Activated naive CD4-positive, alpha-beta T cell treated with anti-CD3 and anti-CD28 coated beads for 36 hours (primary cell): ENCODE measurements at places on chromosomes 1 and 21. TPM values are rescaled to one million over a fixed set of nuclear protein-coding genes. Genes with fewer than 3 reads are reported as not detected.

DNA sequence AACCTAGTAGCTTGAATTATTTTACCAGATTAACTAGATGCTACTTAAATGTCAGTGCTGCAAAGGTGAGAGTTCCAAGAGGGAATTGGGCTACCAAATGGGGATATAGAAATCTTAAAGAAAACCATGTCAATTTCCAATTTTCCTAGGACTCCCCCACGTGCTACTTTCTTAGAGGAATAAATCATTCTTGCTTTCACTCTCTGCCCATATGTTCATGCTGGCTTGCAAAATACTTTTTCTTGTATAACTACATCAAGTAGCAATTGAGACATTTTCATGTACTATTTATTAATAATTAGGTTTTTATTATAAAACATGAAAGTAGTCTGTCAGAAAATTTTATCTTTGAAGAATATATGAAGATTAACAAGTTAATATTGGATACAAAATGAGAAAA lies 11.8 kb downstream of the KCNK2 start:
- no peak for DNase-seq

- DNase-seq: no peak
These were observed 322.8 kb downstream of the TGFB2 start for GRCh38 chr1:218667781-218668516.

Gene HES3
- not detected for total RNA-seq

- DNase-seq: no peak
These were observed 6.0 kb upstream of the CAPN2 start for GRCh38 chr1:223706077-223706973.

DNA sequence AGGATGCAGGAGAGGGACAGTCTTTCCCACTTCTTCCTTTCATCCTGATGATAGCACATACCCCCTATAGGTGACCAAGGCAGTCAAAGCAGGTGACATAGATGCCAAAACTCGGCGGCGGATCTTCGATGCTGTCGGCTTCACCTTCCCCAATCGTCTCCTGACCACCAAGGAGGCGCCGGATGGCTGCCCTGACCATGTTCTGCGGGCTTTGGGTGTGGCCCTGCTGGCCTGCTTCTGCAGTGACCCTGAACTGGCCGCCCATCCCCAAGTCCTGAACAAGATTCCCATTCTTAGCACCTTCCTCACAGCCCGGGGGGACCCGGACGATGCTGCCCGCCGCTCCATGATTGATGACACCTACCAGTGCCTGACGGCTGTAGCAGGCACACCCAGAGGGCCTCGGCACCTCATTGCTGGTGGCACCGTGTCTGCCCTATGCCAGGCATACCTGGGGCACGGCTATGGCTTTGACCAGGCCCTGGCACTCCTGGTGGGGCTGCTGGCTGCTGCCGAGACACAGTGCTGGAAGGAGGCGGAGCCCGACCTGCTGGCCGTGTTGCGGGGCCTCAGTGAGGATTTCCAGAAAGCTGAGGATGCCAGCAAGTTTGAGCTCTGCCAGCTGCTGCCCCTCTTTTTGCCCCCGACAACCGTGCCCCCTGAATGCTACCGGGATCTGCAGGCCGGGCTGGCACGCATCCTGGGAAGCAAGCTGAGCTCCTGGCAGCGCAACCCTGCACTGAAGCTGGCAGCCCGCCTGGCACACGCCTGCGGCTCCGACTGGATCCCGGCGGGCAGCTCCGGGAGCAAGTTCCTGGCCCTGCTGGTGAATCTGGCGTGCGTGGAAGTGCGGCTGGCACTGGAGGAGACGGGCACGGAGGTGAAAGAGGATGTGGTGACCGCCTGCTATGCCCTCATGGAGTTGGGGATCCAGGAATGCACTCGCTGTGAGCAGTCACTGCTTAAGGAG lies 2.9 kb downstream of the NCDN start:
- no peak for DNase-seq

- DNase-seq: no peak
These were observed 21.4 kb downstream of the NADK start for GRCh38 chr1:1756661-1757421.

DNA sequence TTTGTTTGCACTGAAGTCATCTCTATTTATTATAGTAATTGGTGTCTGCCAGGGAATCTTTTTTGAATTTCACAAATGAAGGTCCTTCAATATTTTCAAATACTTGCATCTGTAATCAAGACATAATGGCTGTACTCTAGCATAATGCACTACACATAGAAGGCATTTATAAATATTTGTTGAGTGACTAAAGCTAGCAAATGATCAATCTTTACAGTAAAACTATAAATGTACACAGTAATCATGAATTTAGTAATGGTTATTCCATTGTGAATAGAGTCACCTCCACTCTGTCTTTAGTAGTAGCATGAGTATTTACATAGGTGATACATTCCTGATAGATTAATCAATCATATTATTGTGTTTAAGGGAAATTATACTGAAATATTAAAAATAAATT lies 119.6 kb downstream of the USH2A start:
- DNase-seq: no peak

DNA sequence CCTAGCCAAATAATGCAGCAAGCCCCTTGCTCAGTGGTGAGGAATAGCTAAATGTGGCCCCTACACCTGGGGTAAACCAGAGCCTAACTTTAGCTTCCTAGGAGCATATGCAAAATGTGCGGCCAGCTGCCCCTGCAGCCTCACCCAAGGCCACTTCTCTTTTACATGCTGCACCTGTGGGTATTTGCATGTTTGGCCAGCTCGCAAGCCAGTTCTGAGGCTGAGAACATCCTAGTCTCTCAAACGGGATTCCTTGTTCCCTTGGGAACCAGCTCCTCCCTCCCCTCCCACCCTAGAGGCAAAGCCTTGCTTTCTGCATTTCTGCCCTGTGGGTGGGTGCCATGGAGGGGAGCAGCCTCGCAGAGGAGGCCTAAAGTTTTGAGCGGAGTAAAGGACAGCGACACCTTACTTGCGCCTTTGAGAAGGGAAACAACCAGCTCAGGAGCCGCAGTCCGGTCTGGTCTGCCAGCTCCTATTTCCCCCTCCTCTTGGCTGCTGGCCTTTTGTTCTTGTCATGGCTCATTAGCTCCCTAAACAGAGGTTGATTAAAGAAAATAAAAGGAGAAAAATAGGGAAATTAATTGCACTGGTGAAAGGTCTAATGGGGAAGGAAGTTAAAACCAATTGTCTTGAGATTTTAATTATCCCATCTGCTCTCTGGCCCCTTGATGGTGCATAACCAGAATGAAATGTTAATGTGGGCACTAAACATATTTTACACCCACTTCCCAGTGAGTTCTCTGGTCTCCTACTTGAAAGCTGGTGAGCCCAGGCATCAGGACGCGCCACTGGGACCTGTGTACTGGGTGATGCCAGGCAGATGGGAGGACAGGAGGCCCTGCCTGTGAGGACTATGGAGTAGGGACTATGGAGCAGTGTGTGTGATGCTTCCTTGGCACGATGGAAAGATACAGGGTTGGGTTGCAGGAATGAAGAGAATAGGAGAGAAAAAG lies 68.7 kb downstream of the TEX35 start:
- DNase-seq: no peak

Gene PCBP3
- 10.2 TPM for total RNA-seq

GRCh38 chr1:237705462-237705861 lies 185.3 kb downstream of the ZP4 start:
- DNase-seq: no peak

Gene LDLRAD1
- not detected for total RNA-seq

- DNase-seq: no peak
These were observed 17.5 kb downstream of the ASAP3 start for GRCh38 chr1:23466423-23466989.

DNA sequence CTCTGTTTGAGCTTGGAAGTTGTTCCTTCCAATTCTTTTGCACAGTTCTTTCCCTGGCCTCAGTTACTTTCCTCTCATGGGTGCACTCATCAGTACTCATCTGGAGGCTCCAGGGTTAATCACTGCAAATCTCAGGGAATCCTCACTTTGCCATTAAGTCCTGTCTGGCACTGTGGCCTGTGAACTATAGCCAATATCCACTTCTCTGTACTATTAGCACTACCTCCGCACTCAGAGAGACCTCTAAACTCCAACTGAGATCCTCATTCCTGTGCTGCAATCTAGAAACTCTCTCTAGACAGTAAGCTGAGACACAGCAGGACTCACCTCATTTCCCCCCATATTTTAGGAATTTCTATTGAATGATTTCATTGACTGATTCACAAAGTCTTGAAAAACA lies 311.3 kb downstream of the NCAM2 start:
- DNase-seq: no peak

DNA sequence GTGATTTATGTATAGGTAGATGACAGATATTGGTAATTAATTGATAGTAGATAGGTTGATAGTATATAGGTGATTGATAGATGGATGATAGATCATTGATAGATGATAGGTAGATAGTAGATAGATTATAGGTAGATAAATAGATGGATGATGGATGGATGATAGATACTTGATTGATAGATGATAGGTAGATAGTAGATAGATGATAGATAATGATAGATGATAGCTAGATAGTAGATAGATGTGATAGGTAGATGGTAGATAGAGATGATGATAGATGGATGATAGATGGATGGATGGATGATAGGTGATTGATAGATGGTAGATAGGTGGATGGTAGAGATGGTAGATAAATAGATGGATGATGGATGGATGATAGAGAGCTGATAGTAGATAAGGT lies 62.0 kb upstream of the SAMD11 start:
- DNase-seq: no peak

DNA sequence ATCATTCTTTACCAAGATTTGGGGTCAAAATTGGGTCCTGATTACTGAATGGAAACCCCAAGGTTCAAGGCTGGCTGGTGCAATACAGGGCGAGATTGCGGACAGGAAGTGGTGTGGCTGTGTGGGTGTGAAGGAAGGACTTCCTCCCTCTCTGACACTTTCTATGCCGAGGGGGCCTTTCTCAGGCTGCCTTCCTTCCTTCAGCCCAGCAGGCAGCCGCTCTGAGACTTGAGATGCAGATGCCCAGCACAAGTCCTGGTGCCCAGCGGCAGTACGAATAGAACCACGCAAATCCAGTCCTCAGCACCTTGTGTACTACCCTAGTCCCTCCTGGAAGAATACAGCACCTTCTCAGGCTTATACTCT lies 16.3 kb downstream of the BATF3 start:
- DNase-seq: peak; percentile 77

Gene NUF2
- total RNA-seq: 69.0 TPM

GRCh38 chr1:240768979-240769378 lies 157.0 kb upstream of the GREM2 start:
- DNase-seq: no peak

- DNase-seq: no peak
These were observed 67.0 kb downstream of the PRKAA2 start for GRCh38 chr1:56712150-56712549.

Gene SPRR1A
- not detected for total RNA-seq

DNA sequence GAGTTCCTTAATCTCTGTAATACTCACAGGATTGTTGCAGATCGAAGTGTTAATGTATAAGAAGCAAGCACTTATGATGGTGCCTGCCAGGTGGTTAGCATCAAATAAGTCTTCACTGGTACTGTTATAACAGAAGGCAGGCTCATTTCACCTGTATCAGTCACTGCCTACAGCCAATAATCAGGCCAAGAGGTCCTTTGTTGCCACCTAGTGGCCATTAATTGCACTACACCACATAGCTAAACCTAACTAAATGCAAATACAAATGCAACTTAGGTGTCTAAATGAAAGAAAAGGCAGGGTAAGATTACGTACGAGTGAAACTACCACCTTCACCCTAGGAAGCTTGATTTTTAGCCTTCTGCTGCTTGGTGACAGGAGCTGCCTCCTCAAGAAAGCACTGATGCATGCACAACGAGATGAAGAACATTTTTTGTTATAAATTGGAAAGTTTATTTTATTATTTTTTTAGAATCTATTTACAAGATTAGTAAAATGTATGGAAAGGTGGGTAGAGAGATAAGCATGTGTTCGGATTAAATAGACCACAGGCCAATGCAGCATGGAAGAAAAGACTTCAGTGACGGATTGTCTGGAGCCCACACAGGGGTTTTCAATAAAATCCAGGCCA lies 334.8 kb upstream of the CAMK1G start:
- peak; percentile 74 for DNase-seq

DNA sequence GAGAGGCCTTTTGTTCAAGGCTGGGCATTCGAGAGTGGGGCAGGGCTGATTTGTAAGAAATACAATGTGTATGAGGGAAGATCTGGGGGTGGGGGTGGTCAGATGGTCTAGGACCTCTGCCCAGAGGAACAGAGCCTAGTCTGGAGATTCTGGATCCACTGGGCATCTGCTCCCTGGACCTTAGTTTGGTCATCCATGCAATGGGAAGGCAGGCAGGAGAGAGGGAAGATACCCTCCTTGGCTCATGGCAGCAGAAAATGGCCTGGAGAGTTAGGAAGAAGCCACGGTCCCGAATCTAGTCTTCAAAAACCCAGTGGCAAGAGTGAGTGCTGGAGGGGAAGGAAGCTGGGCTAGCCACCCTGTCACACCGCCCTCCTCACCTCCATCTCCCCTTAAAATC lies 38.8 kb downstream of the CITED4 start:
- no peak for DNase-seq

GRCh38 chr1:17136936-17137335 lies 17.7 kb upstream of the PADI2 start:
- DNase-seq: no peak

GRCh38 chr1:162141281-162142054 lies 72.0 kb downstream of the NOS1AP start:
- DNase-seq: no peak

Gene HSPB7
- total RNA-seq: not detected

GRCh38 chr1:155071701-155072100 lies 6.9 kb upstream of the EFNA3 start:
- no peak for DNase-seq

Gene ANGPTL3
- not detected for total RNA-seq

- no peak for DNase-seq
These were observed 14.7 kb downstream of the PKN2 start for GRCh38 chr1:88698764-88699163.

DNA sequence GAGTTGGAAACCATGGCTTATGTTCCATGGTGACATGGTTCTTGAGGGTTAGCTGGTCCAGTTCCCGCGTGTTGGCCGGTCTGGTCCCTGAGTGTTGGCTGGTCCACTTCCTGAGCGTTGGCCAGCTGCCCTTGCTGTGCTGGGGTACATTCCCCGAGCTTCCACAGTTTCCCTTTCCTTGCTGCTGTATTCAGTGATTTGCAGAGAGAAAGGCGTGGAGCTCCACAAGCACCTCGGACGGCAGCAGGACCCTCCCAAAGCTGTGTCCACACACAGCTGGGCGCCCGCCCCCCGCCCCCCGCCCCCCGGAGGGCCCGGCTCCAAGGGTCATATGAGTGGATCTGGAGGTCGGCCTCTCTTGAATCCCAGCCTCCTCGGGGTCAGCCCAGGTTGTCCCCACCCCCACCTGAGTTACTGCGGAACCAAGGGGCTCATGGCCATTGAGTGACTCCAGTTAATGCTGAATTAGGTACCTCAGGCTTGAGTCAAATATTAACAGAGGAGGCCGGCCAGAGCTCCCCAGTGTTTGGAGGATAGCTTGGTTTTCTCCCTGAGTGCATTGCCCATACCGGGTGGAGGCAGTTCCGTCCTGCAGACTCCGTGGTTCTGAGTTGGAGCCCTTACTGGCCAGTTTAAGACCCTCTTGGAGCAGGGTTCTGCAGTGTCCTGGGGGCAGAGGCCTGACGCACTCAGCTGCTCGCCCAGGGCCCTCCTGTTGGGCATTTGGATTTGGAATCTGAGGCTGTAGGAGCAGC lies 18.4 kb downstream of the COL18A1 start:
- no peak for DNase-seq

Gene LMO4
- 19.5 TPM for total RNA-seq
